Karpas-422 (cell line): ENCODE measurements at places on chromosomes 1 and 21. TPM values are rescaled to one million over a fixed set of nuclear protein-coding genes. Genes with fewer than 3 reads are reported as not detected.

Gene OR6K3
- not detected in 2 replicates for total RNA-seq

Gene MANEAL
- total RNA-seq: 27.8 and 31.6 TPM in 2 replicates

Gene TAL1
- total RNA-seq: not detected in 2 replicates

Gene SAMD11
- not detected in 2 replicates for total RNA-seq

Gene PLEKHG5
- 0.25 TPM in 1 of 2 replicates, not detected in the other for total RNA-seq

- no peak for DNase-seq
Measured at GRCh38 chr1:119163396-119163795, 22.9 kb upstream of the WARS2 start.

DNA sequence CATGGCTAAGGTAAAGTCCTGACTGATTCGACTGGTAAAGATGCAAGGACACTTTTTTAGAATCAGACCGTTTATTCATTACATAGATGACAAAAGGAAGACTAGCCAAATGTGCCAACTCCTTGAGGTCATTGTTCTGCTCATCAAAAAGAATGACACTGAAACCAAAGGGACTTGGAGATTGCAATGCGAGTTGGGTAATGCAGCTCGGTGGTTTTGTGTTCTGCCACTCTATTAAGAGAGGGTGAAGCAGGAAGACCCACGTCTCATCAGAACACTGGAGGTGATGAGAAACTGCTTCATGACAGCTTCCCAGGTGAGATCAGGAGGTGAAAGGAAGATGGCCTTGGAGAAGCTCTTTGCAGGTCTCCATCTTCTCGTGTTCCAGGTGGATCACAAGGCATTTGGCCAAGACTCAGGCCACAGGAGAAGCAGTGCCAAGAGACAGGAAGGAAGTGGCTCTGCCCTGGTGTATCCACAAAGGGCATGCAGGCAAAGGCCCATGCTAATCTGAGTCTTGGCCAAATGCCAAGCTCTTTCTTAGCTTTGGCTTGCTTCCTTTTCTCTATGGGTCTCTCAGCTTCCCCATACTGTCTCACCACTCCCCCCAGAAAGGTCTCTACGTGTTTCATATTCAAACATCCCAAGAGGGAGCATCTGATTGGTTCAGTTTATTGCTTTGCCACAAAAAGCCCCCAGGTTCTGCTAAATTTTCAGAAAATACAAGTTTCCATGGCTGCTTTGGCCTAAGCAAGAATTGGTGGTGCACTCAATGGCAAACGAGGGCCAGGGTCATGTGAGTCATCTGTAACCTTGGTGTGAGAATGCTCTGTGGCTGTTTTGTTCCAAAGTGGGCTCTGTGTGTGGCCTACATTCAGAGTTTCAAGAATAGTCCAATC lies 5.7 kb upstream of the CCT8 start:
- DNase-seq: peak; percentile 91

DNA sequence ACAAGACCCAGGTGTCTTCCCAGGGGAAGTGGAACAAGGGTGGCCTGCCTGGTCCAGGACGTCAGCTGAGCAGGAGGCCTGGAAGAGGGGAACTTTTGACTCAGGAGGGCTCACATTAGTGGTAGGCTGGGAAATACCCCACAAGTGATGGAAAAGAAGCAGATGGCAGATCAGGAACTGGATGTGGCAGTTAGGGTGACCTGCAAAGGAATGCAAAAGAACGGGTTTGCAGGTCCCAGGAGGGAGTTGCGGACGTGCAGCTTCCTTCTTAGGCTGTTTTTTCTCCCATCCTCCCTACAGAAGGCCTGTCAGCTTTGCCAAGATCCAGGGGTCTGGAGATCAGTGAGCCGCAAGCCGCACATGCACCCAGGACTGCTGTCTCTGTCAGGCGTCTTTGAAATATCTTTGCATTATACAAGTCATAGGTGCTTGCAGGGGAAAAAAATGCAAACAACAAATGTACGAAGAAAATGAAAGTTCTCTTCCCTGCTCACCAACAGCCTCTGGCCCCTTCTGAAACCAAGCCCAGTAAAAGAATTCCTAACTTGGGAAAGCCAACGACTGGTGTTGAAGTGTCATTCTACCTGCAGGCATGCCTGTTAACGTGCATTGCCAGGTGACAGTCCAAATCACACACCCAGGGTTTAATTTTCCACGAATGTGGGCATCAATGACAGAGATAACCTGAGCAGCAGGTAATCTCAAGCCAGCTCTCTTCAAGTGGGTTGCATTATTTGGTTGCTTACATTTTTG lies 34.4 kb downstream of the NENF start:
- DNase-seq: no peak
